ENCODE measurements at places on chromosomes 5 and 9. TPM values are rescaled to one million over a fixed set of nuclear protein-coding genes. Genes with fewer than 3 reads are reported as not detected.

DNA sequence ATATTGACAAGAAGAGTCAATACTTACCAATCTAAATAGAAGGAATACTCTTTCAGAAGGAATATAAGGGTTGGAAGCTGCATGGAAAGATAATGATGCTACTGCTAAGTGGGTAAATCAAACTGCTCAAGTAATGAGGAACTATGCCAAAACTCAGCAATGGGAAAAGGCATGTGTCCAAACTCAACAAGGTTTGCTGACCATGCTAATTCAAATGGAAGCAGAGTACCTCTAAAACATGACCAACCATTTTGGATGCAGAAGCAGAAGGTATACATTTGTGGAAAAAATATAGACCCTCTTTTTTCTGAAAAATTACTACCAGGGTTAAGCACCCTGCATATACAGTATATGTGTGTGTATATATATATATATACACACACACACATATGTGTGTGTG lies 21.1 kb downstream of the TMEM232 start:
- H3K27me3 ChIP-seq = no peaks in the 10 kb centered on the region
- no peak for DNase-seq
- H3K4me3 ChIP-seq = no peak overlapping the region
- no peaks in the 10 kb centered on the region for H3K36me3 ChIP-seq

DNA sequence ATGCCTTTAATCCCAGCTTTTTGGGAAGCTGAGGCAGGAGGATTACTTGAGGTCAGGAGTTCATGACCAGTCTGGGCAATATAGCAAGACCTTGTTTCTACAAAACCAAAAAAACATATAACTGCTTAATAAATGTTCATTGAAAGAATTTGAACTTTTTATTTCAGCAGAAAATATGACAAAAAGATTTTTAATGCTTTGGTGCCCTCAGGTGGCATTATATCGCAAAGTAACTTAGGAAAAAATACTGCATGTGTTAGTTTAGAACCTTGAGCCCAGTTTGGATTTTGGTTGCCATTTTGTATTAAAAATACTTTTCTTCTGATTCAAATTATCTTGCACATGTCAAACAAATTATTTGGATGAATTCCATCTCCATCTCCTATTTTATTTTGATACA lies 103.2 kb downstream of the GPBP1 start:
- no peaks in the 10 kb centered on the region for H3K4me1 ChIP-seq
- H3K27me3 ChIP-seq = no peaks in the 10 kb centered on the region
- no peaks in the 10 kb centered on the region for H3K36me3 ChIP-seq
- no peak overlapping the region for H3K4me3 ChIP-seq

- H3K4me3 ChIP-seq = no peak overlapping the region
- H3K4me1 ChIP-seq = no peaks in the 10 kb centered on the region
- H3K27me3 ChIP-seq = no peaks in the 10 kb centered on the region
- DNase-seq = no peak
Measured at GRCh38 chr5:124193371-124193789, 553.1 kb downstream of the ZNF608 start.

DNA sequence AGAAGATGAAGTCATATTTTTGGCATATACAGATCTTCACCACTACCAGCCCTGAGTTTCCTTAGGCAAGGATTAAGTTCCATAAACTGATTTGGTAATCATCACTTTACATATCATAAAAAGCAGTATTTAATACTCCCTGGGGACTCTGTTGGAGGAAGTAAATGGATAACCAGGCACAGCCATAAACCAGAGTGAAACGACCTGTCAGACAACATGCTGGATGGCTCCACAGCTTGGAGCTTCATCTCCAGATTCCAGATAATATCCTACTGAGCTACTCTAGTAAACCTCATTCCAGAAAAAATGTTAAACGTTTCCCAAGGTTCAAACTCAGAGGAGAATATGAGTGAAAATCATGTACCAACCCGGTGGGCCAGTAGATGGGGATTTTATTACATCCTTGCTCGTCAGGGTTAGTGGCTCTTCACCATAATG lies 109.2 kb downstream of the BASP1 start:
- H3K4me3 ChIP-seq = no peak overlapping the region
- H3K4me1 ChIP-seq = no peaks in the 10 kb centered on the region
- no peak overlapping the region for H3K27ac ChIP-seq

DNA sequence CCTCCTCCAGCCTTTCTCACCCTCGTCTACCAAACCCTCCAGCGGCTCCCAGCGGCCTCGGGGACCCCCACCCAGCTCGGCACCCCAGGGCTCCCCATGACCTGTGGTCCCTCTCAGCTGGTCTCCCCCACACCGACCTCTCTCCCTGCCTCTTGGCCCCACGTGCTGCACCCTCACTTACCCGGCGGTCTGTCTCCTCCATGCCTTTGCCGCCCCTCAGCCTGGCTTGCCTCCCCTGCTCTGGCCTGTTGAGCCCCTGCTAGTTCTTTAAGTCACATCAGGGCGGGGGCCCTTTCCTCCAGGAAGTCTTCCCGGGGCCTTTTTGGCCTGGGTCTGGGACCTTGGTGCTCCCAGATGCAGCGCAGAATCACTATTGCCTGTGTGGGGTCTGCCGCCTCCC lies 81.5 kb downstream of the LMX1B start:
- no peak overlapping the region for H3K27ac ChIP-seq
- H3K4me3 ChIP-seq = no peak overlapping the region
- H3K4me1 ChIP-seq = no peaks in the 10 kb centered on the region
- peak; percentile 27 for DNase-seq

- no peak overlapping the region for H3K27ac ChIP-seq
- no peaks in the 10 kb centered on the region for H3K4me1 ChIP-seq
- no peaks in the 10 kb centered on the region for H3K27me3 ChIP-seq
- H3K36me3 ChIP-seq = peaks cover 12% of the 10 kb centered on the region
- H3K4me3 ChIP-seq = no peak overlapping the region
- no peak for DNase-seq
Measured at GRCh38 chr9:17160327-17160726, 25.5 kb downstream of the CNTLN start.

The DDX4 gene
- not detected for total RNA-seq

The PRUNE2 gene
- 9.7 TPM for total RNA-seq

The ZNF169 gene
- total RNA-seq = 4.8 TPM
